Breast epithelium (tissue), 4 donors: ENCODE measurements at places on chromosomes 13 and 19. TPM values are rescaled to one million over a fixed set of nuclear protein-coding genes. Genes with fewer than 3 reads are reported as not detected.

Gene KCNC3
- 1.6 TPM for total RNA-seq

Gene ATP12A
- not detected for total RNA-seq

Gene TBXA2R
- total RNA-seq, result 0.44 TPM

- H3K27me3 ChIP-seq, result no peaks in the 10 kb centered on the region
- H3K27ac ChIP-seq, result no peak overlapping the region
- H3K36me3 ChIP-seq, result no peaks in the 10 kb centered on the region
- no peak overlapping the region for H3K4me3 ChIP-seq
These were observed 424.5 kb downstream of the PCDH9 start for GRCh38 chr13:66805657-66806056.

GRCh38 chr19:44810234-44811121 is 1.6 kb downstream of the BCAM start:
- H3K27ac ChIP-seq, result peak overlapping the region; percentile 53
- peaks cover 10% of the 10 kb centered on the region for H3K4me1 ChIP-seq
- H3K27me3 ChIP-seq, result no peaks in the 10 kb centered on the region
- DNase-seq, result no peak

GRCh38 chr13:37123337-37123736 is 17.9 kb upstream of the CSNK1A1L start:
- no peaks in the 10 kb centered on the region for H3K4me1 ChIP-seq
- no peak overlapping the region for H3K4me3 ChIP-seq
- H3K27me3 ChIP-seq, result no peaks in the 10 kb centered on the region
- H3K27ac ChIP-seq, result no peak overlapping the region
- H3K36me3 ChIP-seq, result no peaks in the 10 kb centered on the region
- no peak for DNase-seq

DNA sequence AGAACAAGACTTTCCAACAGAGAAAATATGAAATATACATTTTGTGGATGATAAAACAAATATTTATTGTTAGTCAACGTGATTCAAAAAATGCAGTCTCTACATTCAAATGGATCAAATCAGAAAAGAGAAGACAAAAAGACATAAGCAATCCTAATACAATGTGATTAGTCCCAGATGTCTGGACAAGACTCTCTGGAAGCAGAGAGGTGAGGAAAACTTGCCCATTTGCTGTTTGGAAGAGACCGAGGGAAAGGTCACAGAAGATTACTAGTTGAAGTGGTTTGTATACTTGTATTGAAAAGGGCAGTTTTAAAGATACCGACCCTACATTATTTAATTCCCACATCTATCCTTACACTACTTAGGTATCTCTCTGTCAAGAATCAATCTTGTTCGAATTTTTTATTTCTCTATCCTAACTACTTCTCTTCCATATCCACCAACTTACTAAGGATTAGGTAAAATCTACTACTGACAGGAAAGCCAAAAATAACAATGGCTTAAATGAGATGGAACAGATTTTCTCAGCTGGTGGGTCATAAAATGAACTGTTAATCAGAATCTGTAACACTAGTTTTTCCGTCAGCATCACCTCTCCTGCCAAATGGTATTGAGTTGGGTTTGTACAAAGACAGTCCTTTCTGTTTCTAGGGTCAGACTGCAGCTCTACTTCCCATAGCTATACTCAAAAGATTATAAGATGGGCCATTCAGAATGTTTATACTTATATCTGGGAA is 497.1 kb downstream of the DCT start:
- H3K36me3 ChIP-seq, result no peaks in the 10 kb centered on the region
- no peaks in the 10 kb centered on the region for H3K4me1 ChIP-seq
- H3K27ac ChIP-seq, result no peak overlapping the region
- DNase-seq, result no peak
- H3K27me3 ChIP-seq, result no peaks in the 10 kb centered on the region

GRCh38 chr19:19319732-19320360 is 463 bp downstream of the SUGP1 start:
- DNase-seq, result no peak
- no peaks in the 10 kb centered on the region for H3K27me3 ChIP-seq
- no peaks in the 10 kb centered on the region for H3K36me3 ChIP-seq
- H3K4me3 ChIP-seq, result peak overlapping the region; percentile 100
- H3K27ac ChIP-seq, result peak overlapping the region; percentile 95
- peaks cover 10% of the 10 kb centered on the region for H3K4me1 ChIP-seq

DNA sequence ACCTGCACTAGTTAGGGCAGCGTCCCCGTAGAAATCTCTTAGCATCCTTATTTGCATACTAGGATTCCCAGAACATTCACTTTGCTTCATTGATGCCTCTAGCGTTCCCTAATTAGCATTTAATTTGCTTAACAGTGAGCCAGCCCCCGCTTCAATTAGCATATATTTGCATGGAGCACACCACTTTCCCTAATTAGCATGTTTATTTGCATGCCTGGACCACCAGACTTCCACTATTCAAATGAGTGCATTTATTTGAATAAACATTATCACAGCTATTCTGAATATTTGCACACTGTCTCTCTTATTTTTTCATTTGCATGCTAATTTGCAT is 69.6 kb downstream of the RYR1 start:
- no peak for DNase-seq
- no peak overlapping the region for H3K4me3 ChIP-seq
- H3K36me3 ChIP-seq, result no peaks in the 10 kb centered on the region
- no peak overlapping the region for H3K27ac ChIP-seq
- no peaks in the 10 kb centered on the region for H3K4me1 ChIP-seq
- H3K27me3 ChIP-seq, result no peaks in the 10 kb centered on the region

DNA sequence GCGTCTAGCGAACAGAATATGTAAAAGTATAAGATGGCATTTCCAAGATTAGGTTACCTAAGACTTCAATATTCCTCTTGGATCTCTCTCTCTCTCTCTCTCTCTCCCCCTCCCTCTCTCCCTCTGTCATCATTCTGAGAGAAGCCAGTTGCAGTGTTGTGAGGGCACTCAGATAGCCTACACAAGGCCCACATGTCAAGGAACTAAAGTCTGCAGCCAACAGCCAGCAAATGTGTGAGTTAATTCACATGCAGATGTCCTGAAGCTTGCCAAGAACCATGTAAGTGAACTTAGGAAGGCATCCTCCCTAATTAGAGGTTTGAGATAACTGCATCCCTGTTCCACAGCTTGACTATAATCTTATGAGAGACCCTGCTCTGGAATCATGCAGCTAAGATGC is 822.9 kb upstream of the PRR20A start:
- H3K27ac ChIP-seq, result no peak overlapping the region
- DNase-seq, result no peak
- H3K4me1 ChIP-seq, result no peaks in the 10 kb centered on the region
- H3K27me3 ChIP-seq, result no peaks in the 10 kb centered on the region

DNA sequence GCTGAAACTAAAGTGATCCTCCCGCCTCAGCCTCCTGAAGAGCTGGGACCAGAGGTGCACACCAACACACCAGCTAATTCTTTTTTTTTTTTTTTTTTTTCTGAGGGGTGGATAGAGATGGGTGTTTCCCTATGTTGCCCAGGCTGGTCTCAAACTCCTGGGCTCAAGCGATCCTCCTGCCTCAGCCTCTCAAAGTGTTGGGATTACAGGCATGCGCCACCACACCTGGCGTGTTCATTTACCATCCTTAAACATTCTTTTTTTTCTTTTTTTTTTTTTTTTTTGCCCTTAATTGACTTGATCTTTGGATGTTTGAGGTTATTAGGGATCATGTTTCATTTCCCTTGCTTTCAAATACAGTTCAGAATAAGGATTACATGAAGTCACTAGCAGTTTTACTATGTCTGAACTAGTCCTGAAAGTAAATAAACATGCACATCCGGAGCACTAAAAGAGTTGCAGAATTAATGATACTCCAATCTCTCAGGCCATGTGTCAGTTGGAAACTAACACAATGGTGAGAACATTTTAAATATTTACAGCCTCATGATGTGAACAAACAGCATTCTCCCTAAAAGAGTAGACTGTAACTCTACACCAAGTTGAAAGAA is 10.2 kb downstream of the UTP14C start:
- no peaks in the 10 kb centered on the region for H3K4me1 ChIP-seq
- DNase-seq, result no peak
- no peaks in the 10 kb centered on the region for H3K36me3 ChIP-seq
- H3K27ac ChIP-seq, result no peak overlapping the region
- H3K4me3 ChIP-seq, result no peak overlapping the region
